ENCODE measurements at places on chromosomes 2 and 18.

DNA sequence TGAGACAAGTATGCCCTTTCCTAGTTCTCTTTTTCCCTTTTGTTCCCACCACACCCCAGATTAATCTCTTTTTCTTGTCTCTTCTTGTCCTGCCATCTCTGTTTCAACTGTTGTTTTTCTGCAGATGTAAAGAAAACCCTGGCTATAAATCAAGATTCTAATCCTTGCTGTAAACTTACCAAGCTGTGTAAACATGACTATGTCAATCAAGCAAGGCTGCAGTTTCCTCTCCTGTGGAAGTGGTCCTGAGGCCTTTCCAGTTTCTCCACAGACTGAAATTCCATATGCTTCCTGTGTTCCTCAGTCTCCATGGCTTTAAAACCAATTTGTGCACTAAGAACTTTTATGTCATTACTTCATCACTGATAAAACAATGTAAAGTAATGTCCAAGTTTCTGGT is 288.8 kb upstream of the PIK3C3 start:
- H3K36me3 ChIP-seq: no peaks in the 10 kb centered on the region
- H3K27me3 ChIP-seq: no peaks in the 10 kb centered on the region
- no peak overlapping the region for H3K27ac ChIP-seq
- no peak overlapping the region for H3K4me3 ChIP-seq
- no peak for DNase-seq
- H3K4me1 ChIP-seq: no peaks in the 10 kb centered on the region

GRCh38 chr18:62736077-62736855 is 20.9 kb downstream of the PHLPP1 start:
- peaks cover 4% of the 10 kb centered on the region for H3K4me1 ChIP-seq
- H3K27me3 ChIP-seq: no peaks in the 10 kb centered on the region
- H3K27ac ChIP-seq: no peak overlapping the region
- no peak overlapping the region for H3K4me3 ChIP-seq

DNA sequence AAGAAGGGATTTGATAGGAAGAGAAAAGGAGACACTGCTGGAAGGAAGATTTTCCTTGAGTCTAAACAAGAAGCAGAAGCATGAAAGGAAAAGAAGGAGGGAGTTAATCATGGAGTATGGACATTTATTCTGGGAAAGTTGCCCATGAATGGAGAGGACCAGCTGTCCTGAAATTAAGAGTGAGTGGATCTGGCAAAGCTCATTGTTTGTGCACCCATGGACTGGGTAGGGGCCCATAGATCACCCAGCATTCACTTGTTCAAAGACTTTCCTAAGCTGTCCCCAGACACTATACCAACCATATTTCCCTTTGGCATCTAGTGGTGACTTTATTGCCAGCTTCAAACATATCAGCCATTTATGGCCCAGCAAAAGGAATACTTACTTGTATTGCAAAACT is 422.7 kb downstream of the FBXO15 start:
- H3K4me1 ChIP-seq: no peaks in the 10 kb centered on the region
- H3K27me3 ChIP-seq: no peaks in the 10 kb centered on the region
- no peak overlapping the region for H3K4me3 ChIP-seq
- no peak overlapping the region for H3K27ac ChIP-seq
- no peak for DNase-seq

- no peaks in the 10 kb centered on the region for H3K4me1 ChIP-seq
- peaks cover 54% of the 10 kb centered on the region for H3K27me3 ChIP-seq
- no peaks in the 10 kb centered on the region for H3K36me3 ChIP-seq
- H3K4me3 ChIP-seq: peak within 1 kb of the TSS; percentile 87
These were observed at the start of gene SOCS6 for GRCh38 chr18:70288851-70289328. Gene SOCS6, plus strand, starts transcription at chr18:70289045. Its CDS starts 35,624 bp downstream, at chr18:70324669.

- peaks cover 7% of the 10 kb centered on the region for H3K36me3 ChIP-seq
- H3K27me3 ChIP-seq: no peaks in the 10 kb centered on the region
- peaks cover 8% of the 10 kb centered on the region for H3K4me1 ChIP-seq
- no peak for DNase-seq
- no peak overlapping the region for H3K4me3 ChIP-seq
These were observed 14.9 kb downstream of the MRPS9 start for GRCh38 chr2:105052773-105053172.

GRCh38 chr2:15812187-15812780 is 128.1 kb upstream of the MYCN start:
- no peaks in the 10 kb centered on the region for H3K36me3 ChIP-seq
- no peak overlapping the region for H3K4me3 ChIP-seq
- no peak for DNase-seq
- H3K4me1 ChIP-seq: no peaks in the 10 kb centered on the region

DNA sequence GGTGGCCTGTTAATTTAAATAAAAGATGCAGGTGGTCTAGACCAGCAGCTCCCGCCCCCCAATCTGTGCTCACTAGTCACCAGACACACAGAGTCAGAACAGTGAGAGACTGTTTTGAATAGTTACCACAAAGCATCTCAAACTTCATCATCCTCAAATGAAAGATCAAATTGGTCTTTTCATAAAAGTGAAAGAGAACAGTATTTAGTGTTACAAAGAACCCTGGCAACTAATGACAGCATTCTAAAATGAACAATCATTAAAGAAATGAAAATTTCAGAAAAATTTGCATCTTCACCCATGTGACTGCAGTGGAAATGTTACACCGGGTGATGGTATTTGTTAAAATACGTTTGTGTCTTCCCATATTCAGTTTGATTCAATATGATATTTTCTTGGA is 65.5 kb upstream of the PMAIP1 start:
- no peak overlapping the region for H3K4me3 ChIP-seq
- H3K27me3 ChIP-seq: peaks cover 31% of the 10 kb centered on the region
- H3K4me1 ChIP-seq: no peaks in the 10 kb centered on the region
- H3K36me3 ChIP-seq: no peaks in the 10 kb centered on the region
- H3K27ac ChIP-seq: no peak overlapping the region

DNA sequence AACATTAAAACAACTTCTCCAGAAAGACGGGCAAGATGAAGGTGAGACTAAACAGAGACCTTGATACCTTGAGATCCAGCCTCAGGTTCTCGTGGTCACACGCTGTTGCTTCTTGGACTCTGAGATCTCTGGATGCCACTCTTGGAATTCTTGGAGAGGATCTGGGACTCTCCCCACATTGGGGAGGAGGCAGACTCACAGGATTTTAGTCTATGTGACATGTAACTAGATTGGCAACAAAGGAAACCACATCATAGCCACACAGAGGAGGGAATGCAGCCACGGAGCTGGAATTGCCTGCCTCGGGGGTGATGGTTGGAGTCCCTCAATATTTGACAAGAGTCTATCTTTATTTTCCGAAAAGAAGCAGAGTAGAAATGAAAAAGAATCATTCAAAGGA is 78.8 kb upstream of the IGFBP5 start:
- no peak overlapping the region for H3K4me3 ChIP-seq
- no peak for DNase-seq
- H3K4me1 ChIP-seq: peaks cover 2% of the 10 kb centered on the region
- H3K27ac ChIP-seq: no peak overlapping the region
- H3K27me3 ChIP-seq: peaks cover 18% of the 10 kb centered on the region

DNA sequence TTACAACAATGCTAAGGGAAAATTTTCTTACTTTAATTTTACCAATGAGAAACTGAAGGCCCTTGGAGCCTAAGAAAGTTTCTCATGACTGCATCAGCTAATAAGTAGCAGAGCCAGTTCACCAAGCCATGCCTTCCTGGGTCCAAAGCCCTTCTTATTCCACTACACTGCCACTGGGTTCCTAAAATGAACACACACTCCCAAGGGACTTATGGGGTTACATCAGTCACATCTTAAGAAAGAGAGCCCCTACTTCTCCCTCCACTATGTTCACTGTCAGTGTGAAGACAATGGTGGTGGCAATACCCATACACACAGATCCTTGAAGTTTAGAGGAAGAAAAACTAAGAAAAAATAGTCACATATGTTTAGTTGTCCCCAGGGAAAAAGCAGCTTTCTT is 20.6 kb downstream of the MBD2 start:
- H3K36me3 ChIP-seq: peaks cover 16% of the 10 kb centered on the region
- H3K4me1 ChIP-seq: peaks cover 33% of the 10 kb centered on the region
- no peak for DNase-seq
- H3K27ac ChIP-seq: peak overlapping the region; percentile 75
- H3K4me3 ChIP-seq: no peak overlapping the region
- no peaks in the 10 kb centered on the region for H3K27me3 ChIP-seq

GRCh38 chr2:187853381-187853791 is 299.2 kb upstream of the TFPI start:
- no peak for DNase-seq
- no peaks in the 10 kb centered on the region for H3K27me3 ChIP-seq
- no peaks in the 10 kb centered on the region for H3K4me1 ChIP-seq
- no peaks in the 10 kb centered on the region for H3K36me3 ChIP-seq
- no peak overlapping the region for H3K27ac ChIP-seq

- H3K4me3 ChIP-seq: no peak overlapping the region
- no peaks in the 10 kb centered on the region for H3K27me3 ChIP-seq
- no peak overlapping the region for H3K27ac ChIP-seq
- H3K4me1 ChIP-seq: no peaks in the 10 kb centered on the region
These were observed 171.8 kb downstream of the LRP1B start for GRCh38 chr2:141959016-141959415.

- peaks cover 5% of the 10 kb centered on the region for H3K4me1 ChIP-seq
- no peak overlapping the region for H3K27ac ChIP-seq
- peaks cover 19% of the 10 kb centered on the region for H3K36me3 ChIP-seq
These were observed 31.2 kb downstream of the EIF4E2 start for GRCh38 chr2:232581725-232582124.

DNA sequence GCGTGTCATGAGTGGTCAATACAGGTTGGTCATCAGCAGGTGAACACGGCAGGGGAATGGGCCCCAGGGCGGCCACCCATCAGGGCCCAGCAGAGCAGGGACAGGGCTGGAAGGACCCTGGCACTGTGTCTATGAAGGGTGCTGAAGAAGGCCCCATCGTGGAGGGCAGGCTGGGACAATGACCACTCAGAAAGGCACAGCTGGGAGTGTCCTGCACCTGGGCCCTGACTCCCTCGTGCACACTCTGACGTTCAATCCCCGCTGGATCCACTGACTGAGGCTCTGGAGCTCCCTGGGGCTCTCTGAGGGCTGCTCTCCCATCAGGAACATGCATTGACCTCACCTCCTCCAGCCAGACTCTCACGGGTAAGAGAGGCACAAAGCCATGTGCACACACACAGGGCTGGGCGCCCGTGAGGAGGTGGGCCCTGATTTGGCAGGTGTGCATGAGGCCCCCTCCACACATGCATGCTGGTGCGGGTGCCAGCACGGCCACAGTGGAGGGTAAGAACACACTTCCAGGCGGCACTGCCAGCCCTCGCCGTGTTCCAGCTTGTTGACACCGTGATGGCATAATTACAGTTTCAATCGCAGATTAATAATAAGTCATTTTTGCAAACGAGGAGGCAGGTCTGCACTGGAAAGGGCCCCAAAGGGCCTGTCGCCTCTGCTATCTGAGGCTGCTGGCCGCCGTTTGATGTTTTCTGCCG is 58.5 kb downstream of the SMAD7 start:
- peaks cover 17% of the 10 kb centered on the region for H3K4me1 ChIP-seq
- no peaks in the 10 kb centered on the region for H3K36me3 ChIP-seq
- no peak for DNase-seq
- H3K27ac ChIP-seq: no peak overlapping the region

DNA sequence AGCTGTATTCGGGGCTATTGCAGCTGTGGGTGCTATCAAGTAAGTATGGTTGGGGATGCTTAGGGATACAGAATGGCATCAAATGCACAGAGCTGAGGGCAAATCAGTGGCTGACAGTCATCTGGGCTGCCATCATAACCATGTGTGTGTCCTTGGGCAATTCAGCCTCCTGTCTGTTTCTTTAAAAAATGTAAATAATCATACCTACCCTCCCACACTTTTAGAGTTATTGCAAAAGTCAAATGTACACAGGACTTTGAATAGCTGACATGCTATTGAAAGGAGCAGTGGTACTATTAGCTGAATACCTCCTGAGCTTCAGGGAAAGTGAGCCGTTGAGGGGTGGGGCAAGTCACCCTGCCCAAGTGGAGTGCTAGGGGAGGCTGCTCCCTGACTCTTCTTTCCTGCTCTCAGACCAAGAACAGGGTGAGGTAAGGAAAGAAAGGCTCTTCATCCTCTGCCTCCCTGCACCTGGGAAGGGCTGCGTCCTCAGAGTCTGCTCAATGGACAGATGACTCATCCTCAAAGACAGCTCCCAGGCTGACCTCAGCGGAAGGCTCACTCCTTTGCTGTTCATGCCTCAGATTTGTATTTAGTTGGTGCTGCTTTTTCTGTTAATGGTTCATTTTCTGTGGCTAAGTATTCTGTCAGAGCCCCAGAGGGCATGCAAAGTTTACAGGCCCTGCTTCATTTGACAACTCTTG is 54.9 kb upstream of the BZW1 start:
- no peaks in the 10 kb centered on the region for H3K4me1 ChIP-seq
- peaks cover 38% of the 10 kb centered on the region for H3K27me3 ChIP-seq
- no peak overlapping the region for H3K27ac ChIP-seq
- no peak for DNase-seq
- H3K4me3 ChIP-seq: no peak overlapping the region

DNA sequence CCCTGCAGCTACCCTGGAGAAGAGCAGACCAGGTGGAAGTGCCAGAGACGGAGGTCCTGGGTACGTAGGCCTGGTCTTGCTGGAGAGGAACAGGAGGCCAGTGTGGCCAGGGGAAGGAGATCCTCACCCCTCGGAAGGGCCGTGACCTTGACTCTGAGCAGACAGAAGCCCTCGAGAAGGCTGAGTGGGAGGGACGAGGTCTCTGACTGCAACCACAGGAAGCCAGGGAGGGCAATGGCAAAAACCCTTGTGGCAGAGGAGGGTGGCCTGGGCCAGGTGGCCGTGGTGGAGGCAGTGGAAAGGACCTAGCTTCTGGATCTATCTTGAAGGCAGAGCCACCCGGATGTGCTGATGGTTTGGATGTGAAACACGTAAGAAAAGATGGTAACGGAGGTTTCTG is 28.1 kb downstream of the THAP4 start:
- no peaks in the 10 kb centered on the region for H3K27me3 ChIP-seq
- peak overlapping the region; percentile 91 for H3K27ac ChIP-seq
- no peak for DNase-seq
- H3K4me1 ChIP-seq: peaks cover 17% of the 10 kb centered on the region
- H3K4me3 ChIP-seq: peak overlapping the region; percentile 84

DNA sequence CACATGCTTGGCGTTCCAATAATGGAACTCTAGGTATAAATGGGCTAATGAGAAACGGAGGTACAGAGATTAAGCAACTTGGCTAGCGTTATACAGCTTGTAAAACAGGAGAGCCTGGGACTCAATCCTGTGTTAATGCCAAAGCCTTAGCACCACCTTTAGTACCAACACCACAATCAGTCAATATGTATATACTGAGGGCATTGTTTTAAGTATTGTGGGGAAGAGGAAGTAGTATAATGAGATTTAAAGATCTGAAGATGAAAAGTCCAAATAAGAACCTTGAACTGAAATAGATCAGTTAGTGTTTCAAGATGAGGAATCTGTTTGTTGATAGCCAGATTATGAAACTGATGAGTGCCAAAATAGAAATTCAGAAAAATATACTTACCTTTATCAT is 8.1 kb downstream of the MARS2 start:
- peaks cover 20% of the 10 kb centered on the region for H3K4me1 ChIP-seq
- H3K4me3 ChIP-seq: no peak overlapping the region
- peaks cover 5% of the 10 kb centered on the region for H3K36me3 ChIP-seq
- H3K27me3 ChIP-seq: no peaks in the 10 kb centered on the region
